ENCODE measurements at places on chromosomes 3 and 15.

DNA sequence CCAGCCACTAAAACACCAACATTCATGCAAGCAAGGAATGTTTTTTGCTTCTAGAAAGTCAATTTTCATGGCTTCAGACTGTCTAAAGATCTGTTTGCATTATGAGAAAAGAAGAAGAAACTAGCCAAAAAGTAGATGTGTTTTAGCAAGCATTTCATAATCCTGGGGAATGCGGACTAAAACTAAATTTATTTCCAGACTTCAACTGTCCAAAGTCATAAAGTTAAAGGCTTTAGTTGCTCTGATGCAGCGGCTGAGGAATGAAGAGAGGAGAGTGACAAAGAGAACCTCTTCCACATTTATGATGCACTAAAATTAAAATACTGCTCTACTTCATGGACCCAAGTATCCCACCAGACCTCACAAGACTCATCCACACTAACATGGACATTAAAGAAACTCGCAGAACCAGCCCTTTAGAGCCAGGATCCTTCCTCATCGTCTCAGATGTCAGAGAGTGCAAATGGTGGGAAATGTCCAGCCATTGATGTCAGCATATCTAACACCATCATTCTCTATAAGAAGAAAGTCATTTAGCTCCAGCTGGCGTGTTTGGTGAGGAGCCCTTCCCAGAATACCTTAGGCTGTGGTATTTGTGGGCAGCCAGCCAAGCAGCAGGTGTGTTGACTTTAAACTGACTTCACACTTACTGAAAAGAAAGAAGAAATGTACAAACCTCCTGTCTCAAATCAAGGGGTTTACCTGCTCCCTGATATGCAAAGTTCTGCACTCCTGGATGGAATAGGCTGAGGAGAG is 17.4 kb downstream of the FYCO1 start:
- no peak for DNase-seq

DNA sequence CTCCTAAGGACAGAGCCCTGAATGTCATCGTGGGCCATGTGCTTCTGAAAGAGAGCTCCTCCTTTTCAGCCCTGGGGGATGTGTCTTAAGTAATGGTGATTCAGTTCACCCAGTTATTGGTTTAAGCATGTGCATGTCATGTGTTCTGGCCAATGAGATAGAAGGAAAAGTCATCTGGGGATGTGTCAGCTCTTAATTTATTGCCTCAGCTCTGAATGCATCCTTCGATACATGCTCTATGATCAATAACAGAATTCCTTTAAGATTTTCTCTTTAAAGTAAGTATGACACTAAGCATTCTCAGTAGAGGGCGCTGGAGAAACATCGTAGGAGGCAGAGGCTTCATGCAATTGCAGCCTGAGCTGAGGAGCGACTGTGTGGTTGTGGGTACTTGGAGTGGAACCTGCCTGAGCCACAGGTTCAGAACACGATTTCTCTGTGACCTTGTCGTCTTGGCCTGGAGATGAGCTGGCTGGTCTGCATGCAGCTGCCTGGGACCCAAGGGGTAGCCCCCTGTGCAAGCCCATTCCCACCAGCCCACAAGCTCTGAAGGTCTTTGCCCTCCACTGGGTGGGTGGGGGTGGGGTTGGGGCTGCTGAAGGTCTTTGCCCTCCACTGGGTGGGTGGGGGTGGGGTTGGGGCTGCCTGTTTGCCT is 69.5 kb downstream of the C3orf38 start:
- peak; percentile 45 for DNase-seq

GRCh38 chr15:55743729-55744655 is 1.0 kb upstream of the PRTG start:
- DNase-seq = no peak

GRCh38 chr3:122988508-122988907 is 39.1 kb downstream of the SEMA5B start:
- peak; percentile 86 for DNase-seq

Data from COR-L47 (cell line).